Stromal cell of bone marrow (primary cell): ENCODE measurements at places on chromosomes 5 and 9.

GRCh38 chr5:77319117-77319804 is 108.8 kb downstream of the PDE8B start:
- DNase-seq = no peak

- DNase-seq = no peak
Measured at GRCh38 chr9:14661421-14662059, 31.7 kb downstream of the ZDHHC21 start.

DNA sequence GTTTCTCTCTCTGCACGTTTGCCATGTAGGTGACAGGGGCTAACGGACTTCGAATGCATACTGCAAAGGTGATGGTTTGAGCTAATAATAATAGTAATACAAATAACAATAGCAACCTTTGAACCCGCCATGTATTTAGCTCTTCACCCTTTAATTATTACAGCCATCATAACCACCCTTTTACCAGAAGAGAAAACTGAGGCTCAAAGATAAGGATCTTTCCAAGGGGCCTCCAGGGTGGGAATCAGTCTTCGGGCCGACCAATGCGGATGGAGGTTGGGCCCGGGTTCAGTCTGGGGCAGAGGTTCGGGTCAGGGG is 494 bp downstream of the CDKN2AIPNL start:
- no peak for DNase-seq

GRCh38 chr5:83498585-83498984 is 27.0 kb downstream of the VCAN start:
- no peak for DNase-seq

GRCh38 chr5:71013575-71013974 is 11.6 kb downstream of the NAIP start:
- DNase-seq = no peak

DNA sequence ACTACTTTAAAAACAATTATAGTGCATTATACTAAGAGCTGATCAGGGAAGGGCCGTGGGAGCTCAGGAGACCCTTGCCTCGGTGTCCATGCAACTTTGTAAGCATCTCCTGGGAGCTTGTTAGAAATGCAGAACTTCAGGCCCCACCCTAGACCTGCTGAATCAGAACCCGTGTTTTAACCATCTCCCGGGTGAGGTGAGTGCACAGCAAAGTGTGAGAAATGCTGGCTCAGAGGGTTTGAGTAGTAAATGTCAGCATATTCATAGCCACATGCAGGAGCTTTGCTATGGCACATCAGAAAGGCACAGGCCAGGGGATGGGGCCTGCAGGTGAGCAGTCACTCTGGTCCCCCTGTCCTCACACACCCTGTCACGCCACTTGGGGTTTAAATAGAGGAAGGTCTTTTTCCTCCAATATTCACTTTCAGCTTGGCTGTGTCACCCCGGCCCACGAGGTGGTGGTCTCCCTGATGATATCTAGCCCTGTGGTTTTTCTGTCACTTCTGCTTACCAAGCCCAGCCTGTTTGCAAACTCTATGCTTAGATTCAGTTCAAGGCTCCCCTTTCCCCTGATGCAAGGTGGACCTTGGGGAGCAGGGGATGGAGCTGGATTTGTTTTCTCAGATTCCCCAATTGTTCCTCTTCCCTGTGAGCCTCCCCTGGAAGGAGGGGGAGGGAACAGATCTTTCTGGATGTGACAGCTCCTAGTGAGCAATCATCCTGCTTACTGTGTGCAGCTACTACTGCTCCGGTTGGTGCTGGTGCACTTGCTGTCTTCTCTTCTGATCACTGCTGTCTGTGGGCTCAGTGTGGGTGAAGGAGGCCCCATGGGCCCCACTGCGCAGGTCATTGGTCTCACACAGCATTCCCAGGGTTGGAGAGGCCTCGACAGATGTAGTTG is 51.8 kb upstream of the TGFBR1 start:
- DNase-seq = no peak

DNA sequence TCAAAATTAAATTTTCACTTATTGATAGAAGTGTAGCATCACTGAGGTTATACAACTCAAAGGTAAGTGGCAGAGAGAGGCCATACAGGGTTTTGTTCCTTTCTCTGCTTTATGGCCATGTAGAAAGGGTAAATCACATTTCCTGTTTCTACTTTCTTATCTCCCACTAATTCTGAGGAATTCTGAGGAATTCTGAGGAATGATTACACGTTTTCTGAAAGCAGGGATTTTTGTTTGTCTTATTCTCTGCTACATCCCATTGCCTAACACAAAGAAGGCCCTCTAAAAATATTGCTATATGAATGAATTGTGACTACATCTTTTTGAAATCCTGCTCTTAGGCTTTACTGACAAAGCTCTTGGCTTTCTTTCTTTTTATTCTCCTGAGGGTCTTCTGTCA is 516.9 kb upstream of the ZNF608 start:
- no peak for DNase-seq

DNA sequence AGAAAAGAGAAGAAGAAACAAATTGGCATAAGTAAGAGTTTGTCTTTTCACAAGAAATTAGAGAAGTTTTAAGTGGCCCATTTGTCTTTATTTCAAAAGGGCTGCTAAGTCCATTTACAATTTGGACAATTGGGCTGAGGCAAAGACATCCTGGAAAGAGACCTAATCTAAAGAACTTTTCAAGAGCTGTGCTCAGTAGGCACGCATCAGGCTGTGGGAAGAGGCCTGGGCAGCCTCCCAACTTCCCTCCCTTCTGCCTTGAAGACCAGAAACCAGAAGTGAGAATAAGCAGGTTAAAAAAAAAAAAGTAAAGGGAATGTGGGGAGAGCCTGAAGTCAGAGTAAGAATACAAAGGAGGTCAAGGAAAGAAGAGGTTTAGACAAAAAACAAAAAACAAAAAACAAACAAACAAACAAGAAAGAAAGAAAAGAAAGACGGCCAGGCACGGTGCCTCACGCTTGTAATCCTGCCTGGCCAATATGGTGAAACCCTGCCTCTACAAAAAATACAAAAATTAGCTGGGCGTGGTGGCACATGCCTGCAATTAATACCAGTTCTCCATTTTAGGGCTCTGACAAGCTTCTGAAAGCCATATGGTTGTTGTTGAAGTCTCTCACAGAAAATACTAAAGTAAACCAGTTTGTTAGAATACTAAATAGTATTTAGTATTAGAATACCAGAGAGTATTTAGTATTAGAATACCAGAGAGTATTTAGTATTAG is 48.0 kb upstream of the CEP78 start:
- no peak for DNase-seq

DNA sequence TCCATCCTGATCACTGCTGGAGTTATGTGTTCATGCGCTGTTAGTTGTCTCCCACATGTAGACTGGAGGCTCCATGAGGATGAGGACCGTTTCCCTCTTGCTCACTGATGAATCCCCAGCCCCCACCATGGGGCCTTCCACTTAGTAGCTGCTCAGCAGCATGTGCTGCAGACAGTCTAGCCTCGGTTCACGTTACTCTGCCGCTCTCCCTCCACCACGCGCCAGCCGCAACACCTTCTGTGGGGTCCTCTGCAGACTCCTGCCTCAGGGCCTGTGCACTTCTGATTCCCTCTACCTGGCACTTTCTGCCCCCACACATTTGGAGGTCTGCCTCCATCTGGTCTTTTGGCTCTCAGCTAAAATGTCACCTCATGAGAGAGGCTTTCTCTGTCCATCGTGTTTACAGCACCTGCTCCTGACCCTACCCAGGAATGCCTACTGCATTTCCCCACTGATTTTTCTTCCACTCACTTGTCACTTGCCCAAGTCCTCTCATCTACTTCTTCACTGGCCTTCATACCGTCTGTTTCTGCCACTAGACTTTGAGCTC is 36.3 kb downstream of the STK10 start:
- DNase-seq = no peak

DNA sequence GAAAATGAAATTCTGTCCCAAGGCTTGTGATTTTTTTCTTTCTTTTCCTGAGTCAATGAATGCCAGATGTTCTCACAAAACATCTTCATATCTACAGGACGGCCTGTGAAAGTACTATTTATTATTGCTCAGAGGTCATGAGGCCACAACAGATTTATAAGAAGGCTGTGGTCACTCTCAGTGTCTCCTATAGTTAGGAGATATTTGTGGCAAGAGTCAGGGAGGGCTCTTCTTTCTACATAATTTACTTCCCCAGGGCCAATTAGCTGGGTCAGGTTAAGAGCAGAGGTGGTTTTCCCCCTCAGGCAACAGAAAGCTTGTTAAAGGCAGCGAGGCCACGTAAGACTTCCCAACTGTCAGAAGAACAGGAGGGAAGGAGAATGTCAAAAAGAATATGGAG is 248.7 kb downstream of the SLIT3 start:
- no peak for DNase-seq

- no peak for DNase-seq
Measured at GRCh38 chr5:24749701-24750100, 104.9 kb upstream of the CDH10 start.

DNA sequence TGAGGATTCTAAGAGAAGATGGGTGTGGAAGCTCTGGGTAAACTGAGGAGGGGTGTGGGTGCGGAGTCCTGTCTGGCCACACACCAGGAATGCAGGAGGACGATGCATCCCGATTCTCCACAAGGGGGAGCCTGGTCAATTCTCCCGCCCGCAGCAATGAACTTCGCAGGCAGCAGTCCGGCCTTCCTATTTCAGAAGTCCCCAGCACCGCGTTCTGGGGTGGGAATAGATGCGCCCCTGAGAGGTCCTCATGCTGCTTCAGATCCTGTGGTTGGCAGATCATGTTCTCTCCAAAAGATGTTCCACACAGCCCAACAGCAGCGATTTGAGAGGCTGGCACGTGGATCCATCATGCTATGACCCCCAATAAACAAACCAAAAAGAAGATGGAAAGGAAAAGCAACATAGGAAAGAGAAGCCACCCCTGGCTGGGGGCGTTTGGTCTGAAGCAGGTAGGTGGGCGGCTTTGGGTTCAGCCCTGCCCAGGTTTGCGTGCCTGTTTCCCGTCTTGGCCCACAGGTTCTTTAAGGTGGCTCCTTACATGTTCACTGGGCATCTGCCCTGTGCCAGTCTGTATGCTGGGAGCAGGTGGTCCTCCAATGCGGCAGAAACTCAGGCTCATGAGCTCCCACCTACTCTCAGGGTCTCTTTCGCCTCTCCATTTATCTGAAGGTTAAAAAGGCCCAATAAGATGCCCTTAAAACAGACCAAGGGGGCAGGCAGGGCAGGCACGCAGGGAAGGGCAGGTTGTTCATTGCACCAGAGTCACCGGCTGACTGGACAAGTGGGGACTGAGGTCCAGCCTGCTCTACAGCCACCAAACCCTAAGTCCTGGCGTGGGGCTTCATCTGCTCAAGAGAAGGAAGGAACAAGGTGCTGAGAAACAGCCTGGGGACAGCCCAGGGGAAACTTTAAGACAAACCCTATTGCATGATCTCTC is 171.6 kb downstream of the PAX5 start:
- DNase-seq = peak; percentile 11

DNA sequence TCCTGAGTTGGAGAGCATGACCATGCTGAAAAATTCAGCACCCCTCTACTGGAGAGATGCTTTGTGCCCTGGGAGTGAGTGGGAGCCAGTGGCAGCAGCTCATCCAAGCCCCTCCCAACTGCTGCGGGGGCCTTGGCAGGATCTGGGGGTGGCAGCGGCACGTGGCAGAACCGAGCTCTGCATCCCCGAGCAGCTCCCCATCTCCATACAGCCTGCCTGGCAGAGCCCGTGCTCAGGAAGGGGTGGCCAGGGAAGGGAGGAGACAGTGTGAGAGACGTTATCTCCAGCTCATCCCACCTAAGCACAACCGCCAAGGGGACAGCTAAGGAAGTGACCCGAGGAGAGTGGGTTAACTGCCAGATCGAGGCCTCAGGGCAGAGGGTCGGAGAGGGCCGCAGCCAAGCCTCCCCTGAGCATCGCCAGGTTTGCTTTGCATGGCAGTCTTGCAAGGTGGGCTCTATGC is 17.2 kb upstream of the DPM2 start:
- DNase-seq = no peak

DNA sequence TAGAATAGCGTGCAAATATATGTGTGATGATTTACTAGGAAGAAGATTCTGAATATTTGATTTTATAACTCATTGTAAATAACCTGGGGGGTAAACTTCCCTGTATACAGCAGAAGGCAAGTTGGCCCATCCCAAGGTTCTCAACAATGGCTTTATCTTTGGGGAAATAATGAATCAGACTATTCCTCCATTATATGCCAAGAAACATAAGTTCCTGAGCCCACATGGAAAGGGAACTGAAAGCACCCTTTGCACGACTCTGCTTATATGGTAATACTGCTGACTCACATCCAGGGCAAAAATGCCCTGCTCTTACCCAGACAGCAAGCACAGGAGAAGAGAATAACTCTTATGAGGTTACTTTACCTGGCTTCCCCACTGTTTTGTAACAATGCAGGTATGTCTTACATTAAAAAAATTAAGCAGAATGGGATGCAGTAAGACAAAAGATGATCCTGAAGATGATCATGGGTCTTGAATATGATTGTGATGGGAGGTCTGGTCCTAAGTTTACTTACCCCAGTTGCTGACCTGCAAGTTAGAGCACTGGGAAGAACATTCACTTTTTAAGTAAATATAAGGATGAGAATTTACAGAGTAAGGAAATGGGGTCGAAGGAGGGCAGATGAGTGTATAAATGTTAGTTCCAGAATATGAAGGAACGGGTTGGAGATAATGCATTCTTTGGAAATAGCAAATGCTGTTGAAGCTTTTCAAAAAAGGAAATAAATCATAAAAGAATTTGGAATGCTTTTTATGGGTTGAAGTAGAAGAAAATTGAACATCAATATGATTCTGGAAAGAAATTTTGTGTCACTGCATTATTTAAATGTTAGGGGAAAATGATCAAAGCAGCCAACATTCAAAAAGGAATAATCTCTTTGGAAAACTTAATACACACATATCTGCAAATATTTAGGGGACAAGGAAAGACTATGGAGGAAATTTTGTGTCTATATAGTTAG is 428.4 kb upstream of the MPDZ start:
- peak; percentile 43 for DNase-seq

DNA sequence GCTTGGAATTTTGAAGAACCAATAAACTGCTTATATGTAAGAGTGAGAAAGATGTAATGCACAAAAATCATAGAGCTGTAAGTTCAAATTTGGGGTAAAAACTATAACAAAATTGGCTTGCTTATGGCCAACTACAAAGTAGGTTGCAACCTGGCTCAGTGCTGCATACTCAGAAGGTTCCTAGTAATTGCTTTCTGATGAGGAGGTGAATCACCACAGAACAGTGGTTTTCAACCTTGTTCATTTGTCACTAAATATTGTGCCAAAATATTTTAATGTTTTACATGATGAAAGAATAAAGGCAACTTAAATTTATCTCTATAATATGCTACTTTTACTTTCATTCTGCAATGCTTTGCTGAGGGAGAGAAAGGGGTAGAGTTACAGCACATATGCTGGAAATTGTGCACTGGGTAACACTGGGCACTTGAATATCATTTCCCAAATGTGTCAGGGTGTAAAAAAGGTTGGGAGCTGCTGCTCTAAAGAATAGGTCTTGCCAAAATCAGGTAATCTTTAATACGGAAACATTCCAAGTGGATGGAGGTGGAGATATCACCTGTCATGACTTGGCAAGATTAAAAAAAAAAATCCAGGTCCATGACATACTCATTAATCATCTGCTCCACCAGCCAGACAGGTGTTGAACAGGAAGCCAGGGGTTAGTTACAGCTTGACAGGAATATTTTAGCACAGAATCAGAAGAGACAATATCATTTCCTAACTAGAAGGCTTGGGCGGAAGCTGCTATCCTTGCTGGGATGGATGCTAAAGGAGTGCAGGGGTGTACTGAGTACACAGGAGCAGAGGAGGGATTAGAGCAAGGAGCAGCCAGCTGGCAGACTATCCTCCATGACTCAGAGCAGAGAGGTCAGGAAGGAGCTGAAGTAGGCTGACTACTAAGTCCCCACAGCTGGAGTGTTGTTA is 34.6 kb upstream of the CCL21 start:
- peak; percentile 56 for DNase-seq

GRCh38 chr5:36155291-36155690 is 3.4 kb downstream of the SKP2 start:
- DNase-seq = no peak

- DNase-seq = no peak
Measured at GRCh38 chr5:138240650-138241385, 27.7 kb upstream of the CDC23 start.
